ENCODE measurements at places on chromosomes 16 and 17. TPM values are rescaled to one million over a fixed set of nuclear protein-coding genes. Genes with fewer than 3 reads are reported as not detected.
A peak's percentile ranks its signal among the peaks of the same experiment; 100 is the strongest.

Gene TPSD1
- total RNA-seq: not detected

GRCh38 chr16:53911513-53911912, 207.6 kb downstream of the FTO start:
- no peaks in the 10 kb centered on the region for H3K27me3 ChIP-seq
- no peak for DNase-seq
- no peaks in the 10 kb centered on the region for H3K36me3 ChIP-seq
- no peak overlapping the region for H3K27ac ChIP-seq
- no peak overlapping the region for H3K4me3 ChIP-seq
- H3K4me1 ChIP-seq: no peaks in the 10 kb centered on the region

DNA sequence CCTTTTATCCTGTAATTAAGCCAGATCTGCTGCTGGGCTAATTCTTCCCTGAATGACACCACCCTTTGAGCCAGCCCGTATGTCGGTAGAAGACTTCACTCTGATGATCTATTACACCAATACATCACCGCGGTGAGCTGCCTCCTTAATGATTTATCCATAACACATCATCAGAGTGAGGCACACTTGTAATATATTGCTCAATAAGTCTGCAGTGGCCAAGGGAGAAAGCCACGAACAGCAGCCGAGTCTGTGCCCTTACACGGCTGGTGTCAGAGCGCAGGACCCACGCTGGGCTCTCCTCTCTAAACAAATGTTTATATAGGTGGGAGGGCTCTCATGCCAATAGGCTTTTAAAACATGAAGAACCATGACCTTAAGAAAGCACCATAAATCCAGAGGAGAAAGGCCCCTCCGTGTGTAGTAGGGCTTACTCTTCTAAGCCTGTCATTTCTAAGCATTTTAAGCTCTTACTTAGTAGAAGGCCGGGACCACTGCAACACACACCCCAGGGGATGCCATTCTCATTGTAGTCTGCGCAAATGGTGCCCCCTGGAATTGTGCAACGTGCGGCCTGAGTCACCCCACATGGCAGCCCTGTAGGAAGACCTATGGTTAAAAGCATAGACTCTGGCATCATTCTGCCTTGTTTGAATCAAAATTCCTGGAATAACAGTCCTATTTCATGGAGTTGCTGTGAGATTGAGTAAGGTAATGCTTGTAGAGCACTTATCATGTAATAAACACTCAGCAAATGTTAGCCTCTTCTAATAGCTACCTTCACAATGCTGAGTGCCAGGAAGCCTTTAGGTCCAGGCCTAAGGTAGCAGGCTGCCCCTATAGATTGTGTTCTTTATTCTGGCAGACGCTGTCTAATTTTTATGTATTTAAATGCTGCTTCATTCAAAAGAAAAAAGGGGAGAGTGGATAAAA, 26.1 kb downstream of the MRPS23 start:
- no peak overlapping the region for H3K4me3 ChIP-seq
- H3K27me3 ChIP-seq: peaks cover 13% of the 10 kb centered on the region
- H3K4me1 ChIP-seq: no peaks in the 10 kb centered on the region
- DNase-seq: no peak
- H3K27ac ChIP-seq: no peak overlapping the region
- H3K36me3 ChIP-seq: no peaks in the 10 kb centered on the region

Gene SP6
- 1.2 TPM for total RNA-seq

DNA sequence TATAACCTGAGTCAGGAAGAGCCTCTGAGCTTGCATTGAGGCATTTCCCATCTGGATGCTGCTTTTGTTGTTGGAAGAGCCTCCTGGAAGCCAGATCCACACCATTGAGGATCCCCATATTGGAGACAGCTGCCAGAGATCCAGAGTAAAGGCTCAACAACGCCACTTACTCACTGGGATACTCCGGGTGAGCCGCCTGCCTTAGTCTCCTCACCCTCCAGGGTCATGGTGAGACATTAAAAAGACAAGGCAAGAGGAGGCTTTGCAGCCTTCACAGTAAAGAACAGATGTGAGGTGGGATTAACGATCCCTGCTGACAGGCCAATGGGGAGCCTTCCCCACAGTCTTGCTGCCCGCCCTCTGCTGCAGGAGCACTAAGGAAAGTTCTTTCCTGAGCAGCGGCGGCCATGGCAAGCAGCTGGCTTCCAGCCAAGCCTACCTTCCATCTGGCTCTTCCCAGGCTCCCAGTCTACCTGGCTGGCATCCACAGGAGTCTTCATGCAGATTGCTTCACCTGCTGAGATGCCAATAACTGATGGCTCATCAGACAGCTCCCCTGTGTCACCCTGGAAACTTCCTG, 198.5 kb downstream of the CYLD start:
- no peak overlapping the region for H3K4me3 ChIP-seq
- peaks cover 91% of the 10 kb centered on the region for H3K27me3 ChIP-seq
- H3K36me3 ChIP-seq: no peaks in the 10 kb centered on the region
- DNase-seq: no peak
- no peaks in the 10 kb centered on the region for H3K4me1 ChIP-seq

Gene ZACN
- total RNA-seq: 0.34 TPM

GRCh38 chr16:85174871-85175723, 62.8 kb upstream of the CIBAR2 start:
- H3K36me3 ChIP-seq: no peaks in the 10 kb centered on the region
- H3K27ac ChIP-seq: no peak overlapping the region
- H3K4me3 ChIP-seq: no peak overlapping the region
- no peak for DNase-seq
- peaks cover 31% of the 10 kb centered on the region for H3K4me1 ChIP-seq

Gene TBC1D3G
- not detected for total RNA-seq

- H3K4me1 ChIP-seq: peaks cover 15% of the 10 kb centered on the region
- no peak for DNase-seq
- peaks cover 13% of the 10 kb centered on the region for H3K27me3 ChIP-seq
- H3K27ac ChIP-seq: no peak overlapping the region
- no peaks in the 10 kb centered on the region for H3K36me3 ChIP-seq
- H3K4me3 ChIP-seq: no peak overlapping the region
Observed at GRCh38 chr17:1192911-1193699, 13.3 kb upstream of the ABR start.

GRCh38 chr16:30009085-30009862, 1.6 kb downstream of the DOC2A start:
- DNase-seq: no peak
- H3K36me3 ChIP-seq: peaks cover 60% of the 10 kb centered on the region
- peaks cover 24% of the 10 kb centered on the region for H3K27me3 ChIP-seq
- H3K27ac ChIP-seq: no peak overlapping the region

Gene DBNDD1
- total RNA-seq: 39.9 TPM

- H3K4me3 ChIP-seq: peak overlapping the region; percentile 71
- H3K36me3 ChIP-seq: peaks cover 14% of the 10 kb centered on the region
- DNase-seq: no peak
Observed at GRCh38 chr17:62626719-62627218, 701 bp upstream of the MRC2 start.

Gene TNFRSF13B
- total RNA-seq: not detected

Gene TBC1D10B
- total RNA-seq: 66.4 TPM

Gene HYDIN
- total RNA-seq: 2.9 TPM

DNA sequence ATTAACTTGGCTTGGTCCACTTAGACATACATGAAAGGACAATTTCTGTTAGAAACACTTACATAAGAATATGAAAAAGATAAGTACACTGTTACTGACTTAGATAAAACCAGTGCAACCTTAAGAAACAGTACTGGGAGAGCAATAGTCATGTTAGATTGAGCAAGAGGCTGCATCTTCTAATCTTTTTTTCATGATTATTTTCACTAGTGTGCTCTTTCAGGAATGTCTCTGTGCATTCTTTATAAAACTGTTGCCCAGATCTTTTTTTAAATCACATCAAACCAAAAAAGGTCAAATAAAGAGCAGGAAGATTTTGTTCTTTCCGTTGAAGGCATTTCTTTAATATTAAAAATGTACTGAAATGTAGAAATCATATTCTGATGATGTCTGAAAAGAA, 100.7 kb upstream of the AXIN2 start:
- H3K27ac ChIP-seq: no peak overlapping the region
- H3K4me1 ChIP-seq: no peaks in the 10 kb centered on the region
- H3K27me3 ChIP-seq: peaks cover 37% of the 10 kb centered on the region
- no peak for DNase-seq
- no peak overlapping the region for H3K4me3 ChIP-seq

DNA sequence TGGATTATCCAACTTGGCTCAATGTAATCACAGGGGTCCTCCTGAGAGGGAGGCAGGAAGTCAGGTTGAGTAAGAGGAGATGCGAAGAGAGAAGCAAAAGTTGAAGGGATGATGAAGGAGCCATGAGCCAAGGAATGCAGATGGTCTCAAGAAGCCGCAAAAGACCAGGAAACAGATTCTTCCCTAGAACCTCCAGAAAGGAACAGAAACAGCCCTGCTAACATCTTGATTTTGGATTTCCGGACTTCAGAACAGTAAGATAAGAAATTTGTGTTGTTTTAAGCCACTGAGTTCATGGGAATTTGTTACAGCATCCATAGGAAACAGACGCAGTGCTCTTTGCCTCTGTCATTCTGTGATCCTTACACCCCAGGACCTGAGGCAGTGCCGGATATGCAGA, 26.8 kb downstream of the CMTR2 start:
- DNase-seq: no peak
- no peaks in the 10 kb centered on the region for H3K4me1 ChIP-seq
- no peak overlapping the region for H3K27ac ChIP-seq
- peaks cover 43% of the 10 kb centered on the region for H3K27me3 ChIP-seq
- H3K36me3 ChIP-seq: no peaks in the 10 kb centered on the region

GRCh38 chr16:82954224-82954929, 327.6 kb downstream of the CDH13 start:
- no peak overlapping the region for H3K4me3 ChIP-seq
- H3K27me3 ChIP-seq: no peaks in the 10 kb centered on the region

DNA sequence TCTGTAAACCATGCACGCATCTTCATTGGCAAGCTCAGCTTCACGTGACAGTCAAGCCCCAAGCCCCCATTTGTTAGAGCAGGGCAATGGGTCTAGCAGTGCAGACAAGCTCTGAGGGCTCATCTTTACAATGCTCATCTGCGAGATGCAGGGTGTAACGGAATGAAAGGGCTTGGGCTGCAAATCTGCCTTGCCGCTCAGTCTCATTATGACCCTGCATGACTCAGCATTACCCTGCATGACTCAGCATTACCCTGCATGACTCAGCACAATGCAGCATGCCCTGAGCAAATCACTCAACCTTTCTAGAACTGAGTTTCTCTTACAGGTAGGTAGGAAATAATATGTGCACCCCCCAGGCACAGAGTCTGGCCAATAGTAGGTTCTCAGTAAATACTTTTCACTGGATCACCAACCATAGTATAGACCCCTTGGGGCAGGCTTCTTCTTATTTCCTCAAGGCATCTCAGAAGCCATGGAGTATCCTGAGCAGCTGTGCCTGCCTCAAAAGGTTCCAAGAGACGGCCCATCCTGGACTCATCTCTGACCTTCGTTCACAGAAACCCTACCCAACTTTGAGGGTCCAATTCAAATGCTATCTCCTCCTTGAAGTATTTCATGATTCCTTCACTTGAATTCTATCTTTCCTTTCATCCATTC, 391.3 kb upstream of the CDH5 start:
- H3K27me3 ChIP-seq: no peaks in the 10 kb centered on the region
- no peak for DNase-seq
- no peaks in the 10 kb centered on the region for H3K4me1 ChIP-seq
- H3K4me3 ChIP-seq: no peak overlapping the region

Gene ZSCAN10
- not detected for total RNA-seq

GRCh38 chr17:83136156-83136555, 56.7 kb downstream of the METRNL start:
- H3K4me3 ChIP-seq: no peak overlapping the region
- H3K36me3 ChIP-seq: peaks cover 5% of the 10 kb centered on the region
- no peak for DNase-seq
- H3K27ac ChIP-seq: no peak overlapping the region
- H3K27me3 ChIP-seq: peaks cover 47% of the 10 kb centered on the region
- H3K4me1 ChIP-seq: peaks cover 13% of the 10 kb centered on the region
